ENCODE measurements at places on chromosomes 11 and 22. TPM values are rescaled to one million over a fixed set of nuclear protein-coding genes. Genes with fewer than 3 reads are reported as not detected.

DNA sequence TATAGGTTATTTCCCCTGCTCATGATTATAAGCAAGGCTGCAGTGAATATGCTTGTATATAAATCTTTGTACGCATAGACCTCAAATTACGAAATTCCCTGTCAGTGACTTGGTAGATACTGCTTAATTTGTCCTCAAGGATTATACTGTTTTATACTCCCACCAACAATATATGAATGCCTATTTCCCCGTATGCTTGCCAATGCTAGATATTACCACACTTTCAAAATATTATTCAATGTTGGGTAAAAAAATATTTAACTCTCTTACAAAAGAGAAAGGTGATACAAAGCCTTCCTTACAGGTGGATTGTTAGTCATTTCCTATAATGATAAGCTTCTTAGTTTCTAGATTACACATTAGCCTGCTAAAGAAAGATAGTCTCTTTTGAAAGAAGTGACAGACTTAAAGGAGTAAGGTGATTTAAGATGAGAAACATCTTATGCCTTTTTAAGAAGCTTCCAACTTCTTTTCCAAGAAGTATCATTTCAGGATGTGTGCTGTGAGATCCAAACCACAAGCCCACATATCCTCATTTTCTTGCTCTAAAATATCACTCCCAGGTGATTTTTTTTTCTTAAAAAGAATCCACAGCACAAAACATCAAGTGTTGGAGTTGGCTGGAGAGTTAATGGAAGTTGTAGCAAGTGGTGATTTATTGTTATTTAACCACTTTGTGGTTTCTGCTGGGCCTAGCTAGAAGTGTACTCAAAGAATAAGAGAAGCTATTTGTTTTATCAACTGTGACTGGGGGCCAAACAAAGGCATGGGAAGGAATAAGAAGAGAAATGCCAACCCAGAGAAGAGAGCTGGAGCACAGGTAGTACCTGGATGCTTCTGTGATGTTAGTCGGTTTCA, 59.2 kb downstream of the BARX2 start:
- DNase-seq = no peak

DNA sequence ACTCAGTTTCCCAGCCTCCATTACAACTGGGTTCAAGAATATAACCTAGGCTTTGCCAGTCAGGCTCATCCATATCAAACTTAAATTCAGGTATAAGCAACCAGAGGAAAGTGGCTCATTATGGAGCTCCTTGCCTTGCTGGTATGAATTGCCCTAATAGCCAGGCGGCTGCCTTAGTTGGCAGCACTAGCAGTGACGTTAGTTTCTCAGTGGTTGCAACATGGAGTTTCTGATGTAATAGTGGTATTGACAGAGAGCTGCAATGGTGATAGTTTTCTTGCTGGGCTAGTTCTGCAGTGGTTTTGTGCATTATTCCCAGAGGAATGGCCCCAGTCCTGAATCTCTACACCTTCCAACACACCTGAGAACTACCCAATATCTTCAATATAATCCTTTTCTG, 3.8 kb upstream of the TMEM123 start:
- DNase-seq = no peak

- no peak for DNase-seq
Measured at GRCh38 chr11:56234155-56234554, at the start of gene OR5T2. TSS of gene OR5T2 (minus strand) at chr11:56234255. CDS start at chr11:56233062, 1,193 bp downstream.

DNA sequence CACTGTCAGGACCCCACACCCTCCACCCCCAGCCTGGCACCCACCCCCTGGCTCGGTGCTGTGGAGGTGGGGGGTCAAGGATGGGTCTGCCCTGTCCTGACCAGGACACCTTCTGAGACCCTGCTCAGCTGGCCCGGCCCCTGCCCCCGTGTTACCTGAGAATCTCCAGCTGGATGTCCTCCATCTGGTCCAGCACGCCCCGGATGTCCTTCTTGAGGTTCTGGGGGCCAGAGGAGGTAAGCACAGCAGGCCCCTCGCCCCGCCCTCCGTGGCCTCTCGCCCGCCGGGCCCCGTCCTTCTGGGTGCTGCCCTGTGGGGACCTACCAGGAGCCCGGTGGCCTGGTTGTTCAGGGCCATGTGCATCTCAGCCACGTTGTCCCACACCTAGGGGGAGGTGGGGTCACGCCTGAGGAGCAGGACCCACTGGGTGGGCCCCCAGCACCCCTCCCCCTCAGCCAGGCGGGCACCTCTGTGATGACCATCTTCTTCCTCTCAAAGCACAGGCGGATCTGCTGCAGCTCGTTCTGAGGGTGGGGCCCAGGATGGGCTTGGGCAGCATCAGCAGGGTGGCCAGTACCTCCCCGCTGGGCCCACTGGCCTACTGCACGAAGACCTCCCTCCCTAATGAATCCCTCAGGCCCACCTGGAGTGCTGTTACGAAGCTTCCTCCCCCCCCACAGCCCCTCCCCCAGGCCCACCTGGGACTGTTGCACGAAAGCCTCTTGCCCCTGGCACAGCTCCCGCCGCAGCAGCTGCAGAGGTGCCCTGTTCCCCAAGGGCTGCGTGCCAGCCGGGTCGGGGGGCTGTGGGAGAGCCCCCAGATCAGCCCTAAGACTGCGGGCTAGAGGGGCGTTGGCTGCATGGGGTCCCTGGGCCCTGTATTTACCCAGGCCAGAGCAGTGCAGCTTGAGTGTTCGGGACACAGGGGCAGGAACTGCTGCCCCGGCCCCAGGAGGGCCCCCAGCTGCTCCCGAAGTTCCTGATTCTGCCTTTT, 1.3 kb downstream of the CCDC188 start:
- no peak for DNase-seq

DNA sequence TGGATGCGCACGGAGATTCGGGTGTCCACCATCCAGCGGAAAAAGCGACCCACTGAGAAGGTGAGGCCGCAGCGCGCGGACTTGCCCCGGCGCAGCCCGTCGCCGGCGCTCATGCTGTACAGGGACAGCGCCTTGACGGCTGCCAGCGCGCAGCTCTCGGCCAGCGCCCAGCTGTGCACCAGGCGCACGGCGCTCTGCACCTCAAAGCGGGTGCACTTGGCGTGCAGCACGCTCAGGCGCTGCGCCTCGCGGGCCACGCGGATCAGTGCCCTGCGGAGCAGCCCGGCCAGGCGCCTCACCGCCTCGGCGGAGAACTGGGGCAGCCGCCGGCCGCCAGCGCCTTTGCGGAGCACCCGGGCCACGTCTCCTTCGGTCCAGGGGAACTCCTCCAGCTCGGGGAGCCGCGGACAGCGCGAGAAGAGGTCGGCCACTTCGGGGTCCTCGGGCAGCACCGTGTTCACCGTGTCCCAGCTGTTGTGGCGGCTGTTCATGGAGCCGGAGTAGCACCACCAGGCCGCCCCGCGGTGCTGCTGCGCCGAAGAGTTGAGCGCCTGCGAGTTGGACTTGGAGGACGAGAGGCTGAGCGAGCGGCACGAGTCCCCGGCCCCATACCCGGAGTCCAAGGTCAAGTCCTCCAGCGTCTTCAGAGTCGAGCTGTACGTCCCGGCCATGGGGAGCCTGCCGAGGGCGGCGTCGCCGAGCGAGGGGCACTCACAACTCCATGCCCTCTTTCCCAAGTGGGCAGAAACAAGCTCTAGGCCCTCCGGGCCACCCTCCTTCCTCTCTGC, 703 bp downstream of the ABTB2 start:
- DNase-seq = peak; percentile 59

GRCh38 chr11:25119416-25119815, 622.6 kb downstream of the LUZP2 start:
- DNase-seq = no peak

Gene MYO18B
- not detected for total RNA-seq

Gene OR51A2
- not detected for total RNA-seq

Gene TSSK2
- total RNA-seq = not detected

GRCh38 chr11:84497981-84498411, 1129.1 kb downstream of the DLG2 start:
- DNase-seq = no peak

Gene HORMAD2
- total RNA-seq = not detected

DNA sequence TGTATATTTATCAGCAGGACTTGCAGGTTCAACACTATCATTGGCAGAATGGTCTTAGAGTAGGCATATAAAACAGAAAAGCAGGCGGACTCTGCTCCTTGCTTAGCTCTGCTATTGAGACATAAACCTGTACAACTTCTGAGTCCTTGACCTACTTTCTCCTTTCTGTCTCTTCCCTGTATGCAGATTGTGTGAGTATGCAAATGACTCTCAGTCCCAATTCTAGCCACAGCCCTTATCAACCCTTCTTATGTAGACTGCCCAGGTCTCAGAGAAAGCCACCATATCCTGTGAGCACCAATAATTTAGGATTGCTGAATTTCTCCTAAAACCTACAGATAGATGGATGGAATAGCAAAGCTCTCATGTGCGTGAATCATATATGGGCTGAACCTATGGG, 367.6 kb upstream of the DDI1 start:
- no peak for DNase-seq

DNA sequence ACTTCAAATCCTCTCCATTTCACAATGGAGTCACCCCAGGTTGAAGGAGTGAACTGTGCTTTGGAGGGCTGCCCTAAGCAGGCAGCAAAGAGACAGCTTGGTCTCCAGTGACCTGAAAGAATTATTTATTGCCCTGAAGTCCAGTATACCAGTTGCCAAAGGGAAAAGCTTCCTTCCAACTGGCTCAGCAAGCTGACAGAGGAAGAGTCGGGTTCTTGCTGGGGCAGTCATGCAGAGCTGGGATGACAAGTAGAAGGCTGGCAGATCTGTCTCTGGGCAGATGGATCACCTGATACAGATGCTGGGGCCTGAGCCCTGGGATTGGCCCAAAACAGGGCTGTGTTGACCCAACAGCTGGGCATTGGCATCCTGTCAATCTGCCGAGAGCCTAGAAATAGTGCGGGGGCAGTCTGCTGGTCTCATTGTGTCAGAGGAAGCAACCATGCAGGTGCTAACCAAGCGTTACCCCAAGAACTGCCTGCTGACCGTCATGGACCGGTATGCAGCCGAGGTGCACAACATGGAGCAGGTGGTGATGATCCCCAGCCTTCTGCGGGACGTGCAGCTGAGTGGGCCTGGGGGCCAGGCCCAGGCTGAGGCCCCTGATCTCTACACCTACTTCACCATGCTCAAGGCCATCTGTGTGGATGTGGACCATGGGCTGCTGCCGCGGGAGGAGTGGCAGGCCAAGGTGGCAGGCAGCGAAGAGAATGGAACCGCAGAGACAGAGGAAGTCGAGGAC, at the start of gene THRSP:
Gene THRSP, plus strand, starts transcription at position 422 of the 742 bp plus-strand sequence. Its CDS starts 21 bp downstream, at position 443.
- peak; percentile 47 for DNase-seq

- DNase-seq = no peak
Measured at GRCh38 chr22:33837826-33838225, 82.5 kb downstream of the LARGE1 start.

Gene OTOG
- total RNA-seq = not detected

DNA sequence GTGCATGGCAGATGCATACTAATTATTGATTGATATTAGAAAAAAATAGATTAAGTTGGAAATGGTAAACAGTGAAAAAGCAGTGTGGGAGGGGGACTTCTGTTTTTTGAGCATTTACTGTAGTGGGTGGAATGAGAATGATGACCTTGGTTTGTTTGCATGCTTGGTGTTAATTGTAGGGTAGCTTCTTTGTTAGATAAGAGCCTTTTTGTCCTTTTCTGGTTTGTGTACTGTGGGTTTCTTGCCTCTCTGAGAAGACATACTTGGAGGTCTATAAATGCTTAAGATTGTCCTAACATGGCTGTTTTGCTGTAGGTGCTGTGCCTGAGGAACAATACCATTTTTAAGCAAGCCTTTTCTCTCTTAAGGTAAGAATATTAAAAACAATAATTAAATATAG, 17.0 kb downstream of the MRPL48 start:
- DNase-seq = no peak

DNA sequence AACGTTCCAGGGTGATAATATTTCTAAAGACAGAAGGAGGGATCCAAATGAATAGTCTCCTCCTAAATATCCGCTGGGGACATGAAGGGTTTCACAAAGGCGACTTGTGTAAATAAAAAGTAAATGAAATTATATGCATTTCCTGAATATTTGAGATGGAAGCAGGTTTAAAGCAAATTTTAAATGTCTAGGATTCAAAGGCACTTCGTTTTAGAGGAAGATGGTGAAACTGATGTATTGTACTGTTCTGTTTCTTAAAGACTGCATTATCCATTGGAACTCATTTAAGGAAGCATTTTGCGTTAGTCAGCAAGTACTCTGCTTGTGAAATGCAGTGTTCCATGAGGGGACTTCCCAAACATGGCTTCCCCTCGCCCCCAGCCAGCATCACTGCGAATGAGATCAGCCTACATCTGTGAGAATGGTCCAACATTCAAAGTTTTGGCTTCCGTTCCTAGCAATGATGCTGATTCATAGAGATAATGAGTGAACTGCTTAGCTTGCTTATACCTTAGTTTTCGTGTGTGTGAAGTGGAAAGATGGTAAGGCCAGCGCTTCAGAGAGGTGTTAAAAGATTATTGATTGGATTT, 1.5 kb downstream of the RAB39A start:
- DNase-seq = no peak

DNA sequence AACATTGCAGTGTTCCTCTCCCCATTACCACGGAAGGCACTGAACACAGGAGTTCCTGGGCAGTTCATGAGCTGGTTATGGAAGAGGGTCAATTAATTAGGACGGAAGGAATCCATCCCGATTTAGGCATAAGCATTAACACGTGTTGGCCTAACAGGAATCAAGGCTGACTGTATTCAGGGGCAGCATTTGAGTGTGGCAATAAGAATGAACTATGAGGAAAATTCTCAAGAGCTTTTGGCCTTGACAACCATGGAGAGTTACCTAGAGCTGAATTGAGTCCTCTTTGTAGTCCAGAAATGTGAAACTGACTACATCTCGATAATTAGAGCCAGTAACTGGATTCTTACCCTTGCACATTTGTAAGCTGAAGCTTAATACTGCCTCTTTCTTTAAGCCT, 82.4 kb upstream of the CRTAM start:
- no peak for DNase-seq

DNA sequence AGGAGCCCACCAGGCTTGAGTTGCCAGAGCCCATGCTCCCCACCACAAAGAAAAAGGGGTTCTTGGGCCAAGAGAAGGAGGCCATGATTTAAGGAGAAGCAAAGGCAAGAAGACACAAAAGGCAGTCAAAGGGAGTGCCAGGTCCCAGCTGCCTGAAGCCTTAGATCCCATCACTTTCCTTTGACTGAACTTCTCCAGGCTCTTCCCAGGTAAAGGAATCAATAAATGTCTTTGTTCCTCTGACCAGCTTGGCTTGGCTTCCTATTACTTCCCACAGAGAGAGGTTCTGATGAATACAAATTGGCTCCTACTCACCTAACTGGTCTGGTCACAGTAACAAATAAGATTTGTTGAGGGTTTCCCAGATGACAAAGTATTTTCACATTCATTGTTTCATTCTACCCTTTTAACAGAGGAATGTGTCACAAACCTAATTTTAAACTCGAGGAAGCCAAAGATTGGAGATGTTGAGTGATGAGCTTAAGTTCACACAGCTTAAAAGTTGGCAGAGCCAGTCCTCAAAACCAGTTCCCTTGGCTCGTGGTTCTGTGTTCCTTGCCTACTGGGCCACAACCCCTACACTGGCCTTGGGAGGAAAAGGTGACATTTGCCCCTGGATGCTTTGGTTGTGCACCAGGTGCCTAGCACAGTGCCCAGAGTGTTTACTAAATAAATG, 96.4 kb upstream of the SESN3 start:
- no peak for DNase-seq

Gene MICALL1
- total RNA-seq = 26.8 TPM

Data from uterus (tissue), 4 donors.